CD4-positive, alpha-beta T cell treated with Interleukin-17A for 4 hours (primary cell): ENCODE measurements at places on chromosomes 16 and 17.

DNA sequence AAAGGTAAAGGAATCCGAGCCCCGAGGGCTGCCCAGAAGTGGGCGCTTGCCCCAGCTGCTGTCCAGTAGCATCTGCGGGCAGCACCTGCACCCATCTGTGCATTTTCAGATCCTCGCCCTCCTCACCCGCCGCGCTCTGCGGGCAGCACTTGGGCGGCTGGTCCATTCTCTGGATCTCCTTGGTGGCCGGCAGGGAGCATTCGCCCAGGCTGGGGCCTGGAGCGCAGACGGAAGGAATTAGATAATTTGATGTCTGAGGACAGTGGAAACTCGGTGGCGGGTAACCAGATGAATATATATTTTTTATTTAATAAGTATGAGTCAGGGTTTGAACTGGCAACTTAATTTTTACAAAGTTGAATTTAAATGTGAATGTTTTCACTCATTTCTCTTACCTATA lies 88.5 kb downstream of the NPIPB11 start:
- DNase-seq: no peak

DNA sequence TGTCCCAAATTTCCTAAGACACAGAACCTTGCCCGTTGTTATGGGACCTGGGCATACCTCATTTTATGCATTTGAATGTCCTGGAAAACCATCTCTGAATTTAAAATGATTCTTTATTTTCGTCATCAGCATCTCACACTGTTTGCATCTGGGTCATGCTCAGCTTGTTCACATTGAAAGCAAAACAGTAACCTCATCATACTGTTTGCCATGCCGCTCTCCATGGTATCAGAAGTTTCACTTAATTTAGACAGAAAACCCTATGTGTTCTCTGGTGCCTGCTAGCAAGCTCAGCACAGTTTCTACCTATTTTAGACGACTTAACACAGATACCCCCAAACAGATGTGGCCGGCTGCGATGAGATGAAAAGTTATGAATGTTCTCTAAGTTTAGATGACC lies 292.1 kb downstream of the SNX29 start:
- no peak for DNase-seq

GRCh38 chr16:75733305-75734211 lies 7.3 kb upstream of the CPHXL start:
- DNase-seq: no peak

- no peak for DNase-seq
Measured at GRCh38 chr17:73799781-73800627, 155.8 kb upstream of the SDK2 start.

- no peak for DNase-seq
Measured at GRCh38 chr17:29210879-29211278, 30.7 kb upstream of the MYO18A start.

DNA sequence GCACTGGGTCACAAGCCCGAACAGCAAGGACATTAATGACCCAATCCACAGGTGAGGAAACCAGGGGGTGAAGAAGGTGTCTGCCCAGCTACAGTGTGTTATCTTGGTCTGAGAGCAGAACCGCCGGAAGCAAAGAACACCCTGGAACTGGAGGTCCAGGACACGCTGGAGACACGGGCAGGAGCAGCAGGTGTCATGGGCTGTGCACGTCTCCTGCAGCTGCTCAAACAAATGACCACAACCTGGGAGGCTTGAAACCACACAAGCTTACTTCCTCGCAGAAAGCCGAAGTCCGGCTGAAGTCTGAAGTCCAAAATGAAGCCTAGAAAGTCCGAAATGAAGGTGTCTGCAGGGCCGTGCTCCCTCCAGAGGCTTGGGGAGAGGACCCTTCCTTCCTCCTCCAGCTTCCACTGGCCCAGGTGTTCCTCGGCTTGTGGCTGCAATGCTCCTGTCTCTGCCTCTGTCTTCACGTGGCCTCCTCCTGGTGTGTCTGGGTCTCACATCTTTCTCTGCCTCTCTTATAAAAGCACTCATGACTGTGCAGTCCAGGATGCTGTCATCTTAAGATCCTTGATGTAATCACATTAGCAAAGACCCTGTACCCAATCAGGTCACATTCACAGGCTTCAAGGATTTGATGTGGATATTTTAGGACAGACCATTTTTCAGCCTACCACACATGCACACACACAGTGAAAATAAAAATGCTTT lies 351.2 kb downstream of the C16orf95 start:
- no peak for DNase-seq

DNA sequence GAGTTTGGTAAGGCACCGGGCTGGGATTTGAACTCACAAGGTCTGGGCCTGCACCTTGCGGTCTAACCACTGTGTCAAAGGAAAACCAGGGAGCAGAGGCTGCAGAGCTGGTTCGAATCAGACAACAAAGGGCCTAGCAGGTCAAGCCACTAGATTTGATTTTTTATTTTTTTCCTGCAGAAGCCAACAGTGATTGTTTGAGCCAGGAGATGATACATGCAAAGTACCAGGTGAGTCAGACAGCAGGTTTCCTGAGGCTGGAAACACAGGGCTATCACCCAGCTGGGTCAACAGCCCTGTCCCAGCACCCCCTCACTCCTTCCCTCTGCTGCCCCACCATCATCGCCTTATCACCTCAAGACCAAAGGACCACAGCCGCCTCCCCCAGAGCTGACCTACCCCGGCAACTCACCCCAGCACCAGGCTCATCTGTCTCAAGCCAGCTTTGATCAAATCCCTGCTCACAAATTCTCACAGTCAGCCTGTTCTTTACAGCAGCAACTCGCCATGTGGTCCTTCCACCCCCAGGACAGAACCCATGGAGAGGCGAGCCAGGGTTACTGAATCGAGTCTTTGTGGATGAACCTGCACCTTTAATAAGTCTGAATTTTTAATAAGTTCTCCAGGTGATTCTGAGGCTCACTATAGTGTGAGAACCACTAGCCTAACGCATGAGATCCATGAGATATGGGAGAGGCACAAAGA lies 13.0 kb upstream of the KRT19 start:
- no peak for DNase-seq

GRCh38 chr16:86401126-86401525 lies 109.2 kb upstream of the FOXF1 start:
- no peak for DNase-seq

DNA sequence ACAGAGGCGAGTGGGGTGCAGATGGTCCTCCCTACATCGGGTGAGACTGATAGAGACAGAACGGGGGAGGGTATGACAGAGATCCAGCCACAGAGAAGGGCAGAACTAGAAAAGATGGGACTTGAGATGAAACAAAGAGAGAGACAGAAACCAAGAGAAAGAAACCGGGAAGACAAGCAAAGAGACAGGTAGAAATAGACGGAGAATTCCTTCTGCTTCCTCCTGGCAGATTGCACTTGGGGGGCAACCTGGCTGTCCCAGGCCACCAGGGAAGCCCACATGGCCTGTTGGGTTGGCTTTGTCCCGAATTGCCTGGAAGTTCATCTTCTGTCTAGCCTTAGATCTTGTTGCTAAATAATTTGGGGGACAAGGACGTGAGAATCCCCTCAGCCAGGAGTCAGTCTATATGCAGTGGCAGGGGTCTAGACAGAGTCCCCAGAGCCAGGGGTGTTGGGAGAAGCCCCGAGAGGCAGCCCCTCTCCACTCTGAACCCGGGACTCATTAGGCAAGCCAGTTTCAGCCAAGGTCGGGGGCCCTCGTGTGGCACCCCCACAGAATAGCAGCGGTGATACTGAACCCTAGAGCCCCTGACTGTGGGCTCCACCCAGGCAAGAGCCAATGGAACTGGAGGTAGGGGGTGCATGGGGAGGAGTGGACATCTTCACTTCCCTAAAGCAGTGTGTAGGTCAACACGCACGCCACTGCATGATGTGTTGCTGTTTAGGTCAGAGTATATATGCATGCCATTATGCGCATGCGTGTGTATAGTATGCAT lies 627 bp upstream of the TSPOAP1 start:
- DNase-seq: peak; percentile 81

- no peak for DNase-seq
Measured at GRCh38 chr17:33811004-33811760, 443.9 kb upstream of the CCL2 start.

DNA sequence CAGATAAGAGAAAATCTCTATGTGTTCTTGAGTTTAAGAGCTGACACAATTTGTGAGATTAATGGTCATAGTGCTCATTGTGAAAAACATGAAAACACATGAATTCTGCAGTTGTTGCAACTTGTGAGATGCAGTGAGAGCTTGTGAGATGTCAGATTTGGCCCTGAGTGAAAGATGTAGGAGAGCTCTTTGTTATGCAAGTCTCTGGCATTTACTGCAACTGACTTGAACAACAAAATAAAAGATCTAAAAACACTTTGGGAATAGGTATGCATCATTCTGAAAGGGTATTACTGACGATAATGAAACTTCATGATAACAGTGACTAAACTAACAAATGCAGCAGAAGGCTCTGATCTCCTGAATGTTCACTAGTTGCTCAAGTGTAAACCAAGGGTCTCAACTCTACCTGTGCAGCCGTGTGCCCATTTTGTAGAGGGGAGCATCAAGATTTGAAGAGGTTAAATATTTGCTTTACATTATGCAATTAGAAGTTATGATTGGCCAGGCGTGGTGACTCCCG lies 50.8 kb upstream of the SMIM36 start:
- DNase-seq: no peak

DNA sequence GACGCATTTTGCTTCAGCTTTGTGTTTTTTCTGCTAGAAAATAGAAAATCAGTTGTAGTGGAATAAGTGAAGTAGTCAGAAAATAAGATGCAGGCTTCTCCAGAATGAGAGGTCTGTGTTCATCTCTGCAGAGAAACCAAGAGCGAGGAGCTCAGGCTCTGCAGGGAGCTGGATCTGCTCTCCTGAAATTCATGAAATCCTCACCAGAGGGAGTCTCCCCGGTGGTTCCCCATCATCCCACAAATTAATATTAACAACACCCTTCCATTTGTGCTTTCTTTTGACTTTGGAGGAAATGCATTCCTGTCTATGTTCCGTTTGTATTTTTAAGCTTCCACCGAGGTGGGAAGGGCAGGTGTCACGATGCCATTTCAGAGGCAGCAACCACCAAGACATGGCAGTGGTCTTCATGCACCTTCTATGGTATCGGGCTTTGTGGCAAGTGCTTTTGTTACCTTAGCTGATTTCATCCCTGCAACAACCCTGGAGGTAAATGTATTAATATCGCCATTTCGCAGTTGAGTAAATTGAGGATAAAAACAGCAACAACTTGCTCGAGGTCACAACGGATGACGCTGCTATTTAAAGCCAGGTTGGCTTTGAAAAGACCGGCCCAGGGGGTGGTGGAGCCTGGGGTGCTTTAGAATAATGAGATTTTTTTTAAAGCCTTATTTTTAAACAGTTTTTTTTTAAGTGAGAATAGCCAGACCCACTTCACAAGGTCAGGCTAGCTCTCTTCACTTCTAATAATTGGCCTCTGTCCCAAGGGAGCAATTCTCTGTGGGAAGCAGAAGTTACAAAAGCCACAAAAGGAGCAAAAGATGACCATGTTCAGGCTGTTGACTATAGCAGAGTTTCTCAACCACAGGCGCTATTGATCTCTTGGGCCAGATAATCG lies 367.6 kb upstream of the ERCC4 start:
- no peak for DNase-seq

DNA sequence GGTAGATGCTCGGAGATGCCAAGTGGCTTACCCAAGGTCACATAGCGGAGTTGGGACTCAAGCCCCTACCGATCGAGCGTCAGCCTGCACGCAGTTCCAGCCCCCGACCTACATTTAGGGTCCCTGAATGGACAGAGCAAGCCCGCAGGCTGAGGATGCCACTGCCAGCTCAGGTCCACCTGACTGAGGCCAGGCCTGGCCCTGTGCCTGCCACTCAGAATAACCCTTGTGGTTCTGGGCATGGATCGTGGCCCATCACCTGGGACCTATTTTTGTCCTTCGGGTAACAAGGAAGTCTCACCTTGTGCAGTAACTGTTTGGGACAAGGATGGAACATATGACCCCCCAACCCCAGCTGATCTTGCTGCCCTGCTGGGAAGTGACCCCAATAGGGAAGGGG lies 17.1 kb downstream of the CDH16 start:
- no peak for DNase-seq

- no peak for DNase-seq
Measured at GRCh38 chr17:50831471-50831928, 3.9 kb upstream of the WFIKKN2 start.

GRCh38 chr17:41433586-41433985 lies 7.2 kb downstream of the KRT38 start:
- no peak for DNase-seq

DNA sequence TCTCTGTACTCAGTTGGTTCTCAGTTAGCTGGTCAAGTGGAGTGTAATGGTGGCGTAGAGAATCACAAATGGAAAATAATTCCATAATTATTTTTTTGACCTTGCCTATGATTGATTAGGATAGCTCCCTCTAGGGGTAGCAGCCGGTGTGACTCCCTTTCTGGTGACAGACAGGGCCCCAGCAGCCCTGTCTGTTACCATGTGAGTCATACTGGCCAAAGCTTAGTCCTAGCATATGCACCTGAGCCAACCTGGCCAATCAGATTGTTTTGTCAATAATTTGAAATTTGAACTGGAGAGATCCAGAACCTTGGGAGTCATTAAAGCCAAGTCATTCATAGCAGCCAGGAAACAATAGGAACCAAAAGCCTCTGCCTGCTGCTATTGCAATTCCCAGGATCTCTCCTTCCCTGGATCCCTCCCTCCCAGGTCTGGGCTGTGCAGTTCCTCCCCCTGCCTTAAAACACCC lies 5.6 kb downstream of the PNPO start:
- peak; percentile 83 for DNase-seq

GRCh38 chr16:15043344-15043743 lies 12.5 kb downstream of the NTAN1 start:
- DNase-seq: no peak

DNA sequence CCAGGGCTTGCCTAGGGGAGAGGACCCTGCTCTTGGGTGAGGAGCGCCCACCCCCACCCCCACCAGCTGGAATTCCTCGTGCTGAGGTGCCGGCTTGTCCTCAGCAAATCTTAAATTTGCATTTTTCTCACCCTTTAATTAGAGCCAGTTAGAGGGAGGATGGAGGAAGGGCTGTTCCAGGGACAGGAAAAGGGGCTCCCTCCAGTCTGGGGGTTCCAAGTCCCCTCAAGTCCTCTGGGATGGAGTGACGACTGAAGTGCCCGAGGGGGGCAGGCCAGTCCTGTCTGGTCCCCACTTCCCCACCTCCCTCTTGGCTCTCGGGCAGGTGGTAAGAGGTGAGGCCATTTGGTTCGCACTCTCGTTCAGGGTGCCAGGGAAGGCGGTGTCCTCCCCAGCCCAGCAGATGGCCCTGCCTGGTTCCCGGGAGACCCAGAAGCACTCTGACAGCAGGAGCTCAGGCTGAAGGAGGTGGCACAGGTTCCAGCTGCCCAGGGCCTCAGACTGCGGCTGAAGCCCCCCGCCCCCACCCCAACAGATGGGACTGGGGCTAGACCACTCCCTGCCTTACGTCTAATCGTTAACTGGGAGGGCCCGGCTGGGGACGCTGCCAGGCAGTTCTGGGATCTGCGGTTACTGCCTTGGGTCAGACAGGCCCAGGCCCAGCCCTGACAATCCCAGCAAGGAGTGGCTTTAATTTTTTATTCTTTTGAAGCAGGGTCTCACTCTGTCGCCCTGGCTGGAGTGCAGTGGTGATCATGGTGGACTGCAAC lies 2.2 kb downstream of the RAB26 start:
- DNase-seq: no peak

DNA sequence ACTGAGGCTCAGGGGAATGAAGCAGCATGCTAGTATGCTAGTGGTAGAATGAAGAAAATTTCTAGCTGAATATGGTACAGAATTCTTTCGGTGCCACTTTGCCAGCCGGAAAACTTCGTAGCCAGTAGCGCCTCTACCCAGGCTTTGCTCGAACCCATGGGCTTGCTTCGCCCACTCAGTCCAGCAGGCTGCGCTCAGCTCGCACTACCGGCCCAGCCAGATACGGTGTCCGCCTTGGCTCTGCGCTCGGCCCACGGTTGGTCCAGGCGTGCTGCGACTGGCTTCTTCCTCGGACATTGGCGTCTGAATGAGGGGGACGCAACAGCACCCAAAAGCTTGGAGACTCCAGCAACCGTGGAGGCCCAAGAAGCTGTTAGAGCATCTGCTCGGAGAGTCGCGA lies 372.5 kb upstream of the CDH8 start:
- DNase-seq: no peak
